SK-N-MC (cell line): ENCODE measurements at places on chromosomes 6 and 20.
A peak's percentile ranks its signal among the peaks of the same experiment; 100 is the strongest.

DNA sequence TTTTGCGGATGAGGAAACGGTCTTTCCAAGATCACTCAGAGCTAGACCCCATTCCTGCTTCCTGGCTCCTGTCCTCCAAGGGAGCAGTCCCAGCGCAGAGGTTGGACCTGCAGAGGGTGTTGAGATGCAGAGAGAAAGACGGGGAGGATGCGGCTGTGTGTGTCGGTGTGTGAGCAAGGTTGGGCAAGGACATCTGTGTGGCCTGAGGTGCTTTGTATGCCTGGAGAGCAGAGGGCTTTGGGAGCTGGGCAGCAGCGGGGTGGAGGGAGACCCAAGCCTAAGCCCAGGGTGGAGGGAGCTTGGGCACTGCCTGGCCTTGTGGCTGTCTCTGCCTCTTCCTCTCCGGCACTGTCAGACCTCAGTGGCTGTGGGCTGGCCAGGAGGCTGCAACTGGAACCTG is 147.4 kb upstream of the RNF24 start:
- DNase-seq, result no peak

- no peak for DNase-seq
Observed at GRCh38 chr20:653110-653589, at the start of gene SRXN1. Gene SRXN1, minus strand, starts transcription at chr20:653200. Its CDS starts 15 bp downstream, at chr20:653185.

GRCh38 chr6:1915226-1915625 is 305.5 kb downstream of the FOXC1 start:
- no peak for DNase-seq

DNA sequence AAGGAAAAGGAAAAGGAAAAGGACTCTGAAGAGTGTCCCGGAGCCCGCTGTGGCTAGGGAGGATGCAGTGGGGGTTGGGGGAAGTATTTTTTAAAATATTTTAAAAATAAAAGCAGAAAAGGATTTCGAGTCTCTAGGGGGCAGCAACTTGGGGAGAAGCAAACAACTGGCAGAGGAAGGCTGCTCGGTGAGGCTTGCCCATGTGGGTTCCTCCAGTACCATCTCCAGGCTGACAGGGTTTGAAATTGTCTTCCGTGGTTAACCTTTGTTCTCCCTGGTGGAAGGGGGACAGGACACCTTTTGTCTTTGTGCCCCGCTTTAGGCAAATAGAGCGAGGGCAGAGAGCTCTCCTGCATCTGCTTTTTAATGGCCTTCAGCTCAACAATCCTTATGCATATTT is 60.4 kb upstream of the SNX9 start:
- DNase-seq, result no peak

GRCh38 chr6:7919871-7920270 is 9.3 kb upstream of the TXNDC5 start:
- DNase-seq, result no peak

GRCh38 chr6:20811109-20811761 is 277.0 kb downstream of the CDKAL1 start:
- peak; percentile 77 for DNase-seq
